ENCODE measurements at places on chromosomes 16 and 17.

- no peak for DNase-seq
These were observed 6.3 kb downstream of the G6PC1 start for GRCh38 chr17:42906772-42907446.

DNA sequence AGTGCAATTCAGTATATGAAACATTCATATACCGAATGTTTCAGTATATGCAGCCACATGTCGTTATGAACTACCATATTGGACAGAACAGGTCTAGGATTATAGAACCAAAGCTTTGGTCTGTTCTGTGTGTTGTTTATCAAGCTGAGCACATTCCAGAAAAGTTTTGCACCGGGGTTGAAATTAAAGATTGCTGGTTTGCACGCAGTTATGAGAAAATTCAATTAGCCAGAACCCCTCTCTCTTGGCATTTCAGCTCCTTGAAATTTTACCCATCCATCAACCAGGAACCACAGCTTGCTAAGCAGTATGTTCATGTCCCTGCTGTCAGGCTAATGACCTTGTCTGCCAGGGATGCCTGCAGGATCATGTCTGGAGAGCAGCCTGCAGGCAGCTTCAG lies 9.5 kb downstream of the KRT32 start:
- DNase-seq = no peak

DNA sequence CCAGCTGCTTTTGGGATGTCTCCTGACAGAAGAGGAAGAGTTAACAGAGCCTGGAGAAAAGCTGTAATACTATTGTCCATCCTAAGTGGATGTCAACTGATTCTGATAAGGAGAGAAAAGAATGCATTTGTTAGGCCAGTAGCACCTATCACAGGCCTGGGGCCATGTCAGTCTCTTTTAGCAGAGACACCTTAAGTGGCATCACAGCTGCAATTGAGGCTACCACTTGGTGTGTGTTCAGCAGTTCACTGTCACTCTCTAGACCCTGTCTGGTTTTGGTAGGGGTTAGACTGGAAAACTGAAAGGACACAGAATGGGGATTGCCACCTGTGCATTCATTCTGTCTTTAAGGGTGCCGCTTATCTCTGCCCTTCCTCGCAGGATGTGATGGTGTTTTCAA lies 42.0 kb downstream of the PSMD12 start:
- no peak for DNase-seq

GRCh38 chr16:80380514-80380913 lies 160.3 kb upstream of the DYNLRB2 start:
- DNase-seq = no peak

DNA sequence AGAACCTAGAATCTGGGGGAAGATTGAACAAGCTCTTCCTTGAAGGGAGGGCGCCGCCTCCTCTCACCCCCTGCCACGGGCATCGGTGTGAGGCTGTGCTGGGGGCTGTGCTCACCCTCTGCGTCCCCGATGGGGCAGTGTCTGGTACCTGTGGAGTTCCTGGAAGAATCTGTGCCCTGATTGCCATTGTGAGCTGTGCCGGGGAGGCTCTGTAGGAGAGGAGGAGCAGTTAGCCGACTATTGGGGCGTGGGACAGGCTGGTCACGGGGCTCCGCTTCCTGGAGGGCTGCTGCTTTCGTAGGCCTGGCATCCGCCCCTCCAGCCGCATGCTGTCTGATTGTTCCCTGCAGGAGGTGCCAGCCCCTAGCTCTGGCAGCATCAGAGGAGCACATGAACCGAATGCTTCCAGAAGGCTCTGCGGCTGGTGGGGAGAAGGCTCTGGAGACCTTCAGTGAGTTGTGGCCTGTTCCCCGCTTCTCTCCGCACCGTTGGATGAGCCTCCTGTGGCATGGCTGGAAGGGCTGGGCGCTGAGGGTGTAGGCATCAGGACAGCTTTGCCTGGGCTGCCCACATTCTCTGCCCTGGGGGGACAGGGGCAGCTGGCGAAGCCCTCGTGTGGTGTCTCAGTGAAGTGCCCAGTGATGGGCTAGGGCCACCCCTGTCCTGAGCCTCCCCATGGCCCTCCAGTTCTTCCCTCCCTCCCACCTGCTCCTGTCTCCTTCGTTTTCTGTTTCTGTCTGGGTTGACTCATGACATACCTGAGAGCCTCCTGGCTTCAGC lies 86.9 kb downstream of the SEC14L1 start:
- no peak for DNase-seq

Data from stimulated activated CD8-positive, alpha-beta memory T cell treated with anti-CD3 and anti-CD28 coated beads, Interleukin-7, amount 100 ng/mL, for 1 hour (primary cell).